ENCODE measurements at places on chromosomes 2 and 18. TPM values are rescaled to one million over a fixed set of nuclear protein-coding genes. Genes with fewer than 3 reads are reported as not detected.
A peak's percentile ranks its signal among the peaks of the same experiment; 100 is the strongest.

Gene FTCDNL1
- 1.5 TPM for total RNA-seq

Gene OTOS
- not detected for total RNA-seq

Gene CCDC74B
- total RNA-seq: 1.7 TPM

Gene IL1F10
- total RNA-seq: not detected

Gene CYP27C1
- total RNA-seq: 0.73 TPM

Gene CAD
- total RNA-seq: 63.6 TPM

Gene ABCB11
- total RNA-seq: 0.18 TPM

DNA sequence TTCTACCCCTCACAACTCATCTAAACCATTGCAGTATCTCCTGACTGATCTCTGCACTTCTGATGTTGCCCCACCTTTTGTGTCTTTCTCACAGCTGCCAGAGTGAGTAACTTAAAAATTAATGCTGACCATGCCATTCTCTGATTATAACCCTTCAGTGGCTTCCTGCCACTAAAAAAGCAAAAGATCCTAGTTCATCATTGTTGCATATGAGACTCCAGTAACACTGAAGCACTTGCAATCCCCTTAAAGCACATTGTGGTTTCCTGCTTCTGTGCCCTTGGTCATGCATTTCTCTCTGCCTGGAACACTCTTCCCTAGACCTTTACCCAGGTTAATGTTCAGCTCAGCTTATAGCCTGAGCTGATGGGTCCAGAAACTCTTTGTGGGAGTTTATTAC is 95.1 kb upstream of the WDSUB1 start:
- no peak for DNase-seq

GRCh38 chr18:75280427-75281280 is 70.1 kb downstream of the TSHZ1 start:
- no peak for DNase-seq

DNA sequence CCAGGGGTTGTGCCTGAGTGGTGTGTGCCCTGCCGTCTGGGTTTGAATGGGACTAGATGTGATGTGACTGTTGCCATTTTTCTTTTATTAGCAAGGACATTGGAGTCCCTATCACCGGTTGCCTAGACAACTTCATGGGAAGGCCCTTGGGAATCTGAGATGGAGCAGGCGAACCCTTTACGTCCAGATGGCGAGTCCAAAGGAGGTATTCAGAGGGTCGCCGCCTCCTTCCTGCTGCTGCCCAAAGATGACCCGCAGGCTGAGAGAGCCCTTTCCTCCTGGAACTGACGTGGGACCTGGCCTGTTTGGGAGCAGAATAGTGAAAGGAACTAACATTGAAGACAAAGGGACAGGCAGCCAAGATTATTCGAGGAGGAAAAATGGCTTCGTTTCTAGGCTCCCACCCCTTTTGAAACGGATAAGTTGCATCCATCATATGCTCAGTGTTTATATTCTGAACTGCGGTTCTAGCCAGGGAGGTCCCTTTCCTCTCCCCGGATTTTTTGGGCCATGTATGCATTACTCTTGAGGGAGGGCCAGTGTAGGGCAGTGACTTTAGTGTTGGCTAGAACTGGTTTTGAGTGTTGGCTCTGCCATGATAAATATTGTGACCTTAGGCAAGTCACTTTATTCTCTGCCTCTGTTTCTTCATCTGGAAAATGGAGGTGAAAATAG is 673 bp downstream of the CENPO start:
- DNase-seq: no peak

- peak; percentile 90 for DNase-seq
Measured at GRCh38 chr2:85420536-85421259, 2.2 kb downstream of the SH2D6 start.

- DNase-seq: no peak
Measured at GRCh38 chr2:182482511-182482910, 55.7 kb upstream of the PDE1A start.

DNA sequence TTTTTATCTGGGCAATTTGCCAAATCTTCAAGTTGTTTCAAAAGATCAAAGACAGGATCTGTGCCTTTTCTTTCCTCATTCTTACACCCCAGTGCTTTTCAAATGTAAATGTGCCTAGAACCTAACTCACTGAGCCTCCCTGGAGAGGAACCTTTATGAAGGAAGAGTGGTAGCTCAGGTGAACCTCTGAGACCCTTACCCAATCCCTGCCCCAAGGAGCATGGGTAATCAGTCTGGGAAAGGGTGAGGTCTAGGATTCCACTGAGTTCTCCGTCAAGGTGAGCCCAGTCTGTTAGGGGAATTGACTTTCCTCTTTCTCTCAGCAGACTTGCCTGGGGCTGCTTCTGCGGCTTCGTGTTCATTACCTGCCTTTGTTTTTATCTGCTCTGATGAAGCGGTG is 88.1 kb upstream of the MAP4K4 start:
- DNase-seq: no peak

DNA sequence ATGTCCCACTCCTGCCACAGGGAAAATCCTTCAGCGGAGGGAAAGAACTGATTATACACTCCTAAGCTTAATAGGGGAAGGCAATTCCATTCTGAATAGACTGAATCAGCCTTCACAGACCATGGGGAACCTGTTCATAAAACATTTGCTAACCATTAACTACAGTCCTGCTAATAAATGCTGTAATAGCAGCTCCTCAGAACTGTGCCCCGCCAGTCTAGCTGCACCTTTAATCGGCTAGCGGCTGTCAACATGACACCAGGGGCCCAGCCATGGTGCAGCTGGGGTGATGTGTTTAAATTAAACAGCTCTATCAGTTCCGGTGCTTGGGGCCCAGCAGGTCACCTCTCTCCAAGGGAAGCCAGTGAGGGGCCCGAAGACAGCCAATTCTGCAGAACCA is 77.8 kb downstream of the GALNT14 start:
- no peak for DNase-seq

GRCh38 chr2:110770959-110771431 is 38.6 kb downstream of the ACOXL start:
- no peak for DNase-seq

- no peak for DNase-seq
Measured at GRCh38 chr2:177667626-177668025, 275.1 kb downstream of the AGPS start.

DNA sequence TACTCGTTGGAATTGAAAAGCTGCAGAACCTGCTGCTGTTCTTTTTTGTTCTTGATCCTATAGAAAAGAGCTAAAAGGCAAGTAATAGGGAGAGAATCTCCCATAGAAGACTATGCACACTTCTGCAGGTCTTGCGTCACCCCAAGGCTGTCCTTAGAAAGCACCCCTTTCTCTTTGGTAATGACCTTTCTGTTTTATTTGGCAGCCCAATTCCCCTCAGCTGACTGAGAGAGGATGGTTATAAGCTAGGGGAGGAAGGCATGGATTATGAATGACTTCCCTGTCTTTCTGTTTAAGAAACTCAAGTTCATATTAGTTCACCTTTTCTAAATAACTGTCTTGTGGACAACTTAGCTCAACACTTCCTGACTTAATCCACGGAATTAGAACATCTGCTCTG is 122.9 kb downstream of the TXNL1 start:
- DNase-seq: no peak

DNA sequence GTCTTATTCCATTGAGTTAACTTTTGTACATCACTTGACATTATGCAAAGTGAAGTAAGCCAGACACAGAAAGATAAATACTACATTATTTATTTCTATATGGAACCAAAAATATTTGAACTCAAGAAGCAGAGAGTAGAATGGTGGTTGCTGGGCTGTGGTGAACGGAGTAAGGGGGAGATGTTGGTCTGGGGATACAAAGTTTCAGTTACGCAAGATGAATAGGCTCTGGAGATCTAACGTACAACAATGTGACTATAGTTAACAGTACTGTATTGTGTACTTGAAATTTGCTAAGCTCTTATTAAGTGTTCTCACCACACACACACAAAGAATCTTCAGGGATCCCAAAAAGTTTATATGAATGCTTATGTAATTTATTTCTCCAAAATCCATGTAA is 124.8 kb upstream of the VWC2L start:
- DNase-seq: no peak

DNA sequence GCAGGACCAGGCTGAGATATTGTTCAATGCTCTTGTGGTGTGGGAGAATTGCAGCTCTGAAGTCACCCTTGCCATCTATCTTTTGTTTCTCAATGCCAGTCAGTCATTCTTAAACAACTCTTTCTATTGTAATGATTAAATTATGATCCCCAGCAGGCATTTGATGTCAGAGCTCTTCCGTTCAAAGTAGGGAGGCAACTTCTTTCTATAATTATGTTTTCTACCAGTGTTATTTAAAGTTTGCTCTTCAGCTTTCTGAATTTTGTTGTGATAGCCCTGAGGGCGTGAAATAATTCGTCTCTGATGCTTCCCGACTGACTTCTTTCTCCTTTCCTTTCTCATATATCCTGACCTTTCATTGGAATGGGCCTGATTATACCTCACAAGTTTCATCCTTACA is 161.4 kb upstream of the KLHL14 start:
- no peak for DNase-seq

DNA sequence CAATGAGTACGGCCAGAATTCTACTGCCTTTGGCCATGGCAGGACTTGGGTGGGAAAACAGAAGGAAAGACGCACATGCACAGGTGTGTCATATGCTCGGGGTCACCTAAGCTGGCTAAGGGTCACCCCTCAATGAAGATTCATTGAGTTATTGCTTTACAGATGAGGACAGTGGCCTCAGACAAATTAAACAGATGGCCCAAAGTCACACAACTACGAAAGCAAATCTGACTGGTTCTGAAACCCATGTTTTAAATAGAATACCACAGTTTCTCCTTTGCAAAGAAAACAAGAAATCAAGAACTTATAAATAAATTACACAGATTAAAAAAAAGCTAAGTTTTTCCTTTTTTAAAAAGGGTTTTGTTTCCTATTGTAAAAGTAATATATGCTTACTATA is 70.5 kb downstream of the ID2 start:
- no peak for DNase-seq

GRCh38 chr2:98712145-98712544 is 18.8 kb downstream of the MGAT4A start:
- DNase-seq: no peak

DNA sequence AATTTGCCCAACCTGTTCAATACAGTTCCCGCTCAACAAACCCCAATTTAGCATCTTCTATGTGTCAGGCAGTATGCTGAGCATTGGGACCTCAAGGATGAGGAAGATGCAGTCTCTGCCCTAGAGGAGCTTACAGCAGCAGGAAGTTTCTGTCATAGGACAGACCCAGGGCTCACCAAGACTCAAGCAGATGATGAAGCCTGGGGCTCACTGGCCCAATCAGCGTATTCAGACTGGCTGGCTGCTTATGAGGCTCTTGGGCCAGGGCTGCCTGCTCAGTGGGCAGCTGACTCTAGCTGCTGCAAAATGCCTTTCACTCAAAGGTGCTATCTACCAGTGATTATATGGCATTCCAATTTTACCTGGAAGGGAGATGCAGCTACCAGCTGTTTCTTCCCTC is 2.1 kb downstream of the FAM178B start:
- no peak for DNase-seq

- no peak for DNase-seq
Measured at GRCh38 chr2:9735335-9735734, 104.5 kb upstream of the YWHAQ start.

- DNase-seq: no peak
Measured at GRCh38 chr18:49654347-49654746, 92.5 kb downstream of the LIPG start.

DNA sequence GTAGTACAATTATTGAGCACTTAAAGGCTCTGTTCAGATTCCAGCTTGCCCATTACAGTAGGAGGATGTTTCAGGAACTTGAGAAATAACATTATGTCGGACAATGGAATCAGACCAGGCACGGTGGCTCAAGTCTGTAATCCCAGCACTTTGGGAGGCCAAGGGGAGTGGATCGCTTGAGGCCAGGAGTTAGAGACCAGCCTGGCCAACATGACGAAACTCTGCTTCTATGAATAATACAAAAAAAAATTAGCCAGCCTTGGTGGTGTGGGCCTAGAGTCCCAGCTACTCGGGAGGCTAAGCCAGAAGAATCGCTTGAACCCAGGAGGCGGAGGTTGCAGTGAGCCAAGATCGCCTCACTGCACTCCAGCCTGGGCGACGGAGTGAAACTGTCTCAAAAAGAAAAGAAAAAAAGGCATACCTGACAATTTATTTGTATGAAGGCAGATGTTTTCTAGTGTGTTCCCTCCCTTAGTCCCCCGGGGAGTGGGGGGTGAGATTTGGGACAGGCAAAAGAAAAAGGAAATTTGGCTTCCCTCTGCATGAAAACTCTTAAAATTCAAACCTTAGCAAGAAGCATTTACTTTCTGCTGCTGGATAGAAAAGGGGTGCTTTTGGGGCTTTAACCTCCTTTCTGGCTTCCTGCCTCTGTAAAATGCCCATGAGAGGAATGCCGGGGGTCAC is 13.7 kb upstream of the ZNF532 start:
- DNase-seq: no peak

DNA sequence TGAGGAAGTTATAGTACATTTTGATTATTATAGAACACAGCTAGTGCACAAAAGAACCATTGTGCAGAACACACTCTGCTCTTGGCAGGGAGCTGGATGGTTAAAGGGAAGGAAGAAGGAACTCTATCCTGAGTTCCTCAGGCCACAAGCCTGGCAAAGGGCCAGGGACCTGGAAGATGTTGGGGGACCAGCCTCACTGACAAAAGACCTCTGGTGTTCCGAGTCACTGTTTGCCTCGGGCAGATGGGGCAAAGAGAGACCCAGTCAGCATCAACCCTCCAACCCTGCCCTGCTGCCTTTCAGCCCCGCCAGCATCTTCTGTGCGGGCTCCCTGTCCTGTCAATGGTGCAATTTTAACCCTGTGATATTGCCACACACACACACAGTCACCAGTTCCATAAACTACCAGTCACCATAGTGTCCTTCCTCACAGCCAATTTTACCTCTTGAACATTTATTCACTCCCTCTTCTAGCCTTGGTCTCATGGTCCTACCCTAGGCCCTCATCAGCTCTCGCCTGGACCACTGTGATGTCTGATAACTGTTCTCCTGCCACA is 21.9 kb downstream of the NEMP2 start:
- DNase-seq: no peak

DNA sequence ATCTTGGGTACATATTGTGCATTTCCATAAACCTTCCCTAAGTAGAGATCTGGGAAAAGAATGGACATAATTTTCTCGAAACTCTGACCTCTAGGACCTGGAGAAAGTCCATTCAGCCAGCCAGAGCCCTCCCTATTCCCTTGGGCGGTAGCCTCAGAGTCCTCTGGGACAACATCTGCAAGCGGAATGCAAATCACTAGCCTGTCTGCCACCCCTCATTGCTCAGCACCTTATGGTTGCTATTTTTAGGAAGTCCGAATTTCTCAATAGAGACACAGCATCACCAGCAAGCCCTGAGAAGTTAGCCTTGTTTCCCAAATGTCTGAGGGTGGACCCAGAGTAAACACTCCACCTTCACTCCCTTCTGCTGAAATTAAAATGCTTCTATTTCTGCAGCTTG is 17.6 kb upstream of the CD28 start:
- no peak for DNase-seq

GRCh38 chr2:172951554-172951953 is 124.1 kb upstream of the MAP3K20 start:
- DNase-seq: no peak

GRCh38 chr2:11896386-11896785 is 150.0 kb downstream of the LPIN1 start:
- DNase-seq: no peak

GRCh38 chr18:63299837-63300745 is 19.5 kb downstream of the BCL2 start:
- no peak for DNase-seq
